ENCODE measurements at places on chromosomes 12 and 14.

- DNase-seq, result peak; percentile 66
Measured at GRCh38 chr14:73764406-73765280, 50.5 kb upstream of the PNMA1 start.

GRCh38 chr14:82501554-82501953 is 967.9 kb upstream of the SEL1L start:
- DNase-seq, result peak; percentile 26

GRCh38 chr12:78617683-78618082 is 246.9 kb upstream of the SYT1 start:
- DNase-seq, result no peak

DNA sequence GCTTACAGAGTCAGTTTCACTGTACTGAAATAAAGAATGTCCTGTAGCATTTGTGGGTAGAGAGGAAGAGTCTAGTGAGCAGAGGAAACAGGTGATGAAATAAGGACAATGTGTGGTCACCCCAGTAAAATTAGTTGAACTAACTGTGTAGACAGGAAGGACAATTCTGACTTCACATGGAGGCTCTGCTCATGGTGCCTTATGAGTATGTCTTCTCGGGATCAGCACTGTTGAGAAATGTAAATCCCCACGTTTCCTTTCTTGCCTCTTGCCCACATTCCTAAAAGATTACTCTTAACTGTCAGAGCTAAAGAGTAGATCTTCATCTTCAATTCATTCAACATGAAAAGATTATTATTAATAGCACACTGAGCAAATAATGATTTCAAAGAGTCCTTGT is 113.2 kb upstream of the FLRT2 start:
- DNase-seq, result no peak

- no peak for DNase-seq
Measured at GRCh38 chr12:88893801-88894200, 313.5 kb upstream of the KITLG start.

GRCh38 chr12:4069670-4070010 is 196.4 kb upstream of the PARP11 start:
- no peak for DNase-seq

- DNase-seq, result no peak
Measured at GRCh38 chr14:93027810-93028723, 87.7 kb downstream of the ITPK1 start.

GRCh38 chr14:103801459-103801858 is 45.9 kb downstream of the PPP1R13B start:
- DNase-seq, result no peak

- no peak for DNase-seq
Measured at GRCh38 chr12:128745772-128746689, 77.7 kb downstream of the SLC15A4 start.

GRCh38 chr12:127272864-127273263 is 994.1 kb upstream of the TMEM132C start:
- DNase-seq, result no peak

- DNase-seq, result no peak
Measured at GRCh38 chr12:11693601-11694000, 44.1 kb downstream of the ETV6 start.
